ENCODE measurements at places on chromosomes 4 and X.

DNA sequence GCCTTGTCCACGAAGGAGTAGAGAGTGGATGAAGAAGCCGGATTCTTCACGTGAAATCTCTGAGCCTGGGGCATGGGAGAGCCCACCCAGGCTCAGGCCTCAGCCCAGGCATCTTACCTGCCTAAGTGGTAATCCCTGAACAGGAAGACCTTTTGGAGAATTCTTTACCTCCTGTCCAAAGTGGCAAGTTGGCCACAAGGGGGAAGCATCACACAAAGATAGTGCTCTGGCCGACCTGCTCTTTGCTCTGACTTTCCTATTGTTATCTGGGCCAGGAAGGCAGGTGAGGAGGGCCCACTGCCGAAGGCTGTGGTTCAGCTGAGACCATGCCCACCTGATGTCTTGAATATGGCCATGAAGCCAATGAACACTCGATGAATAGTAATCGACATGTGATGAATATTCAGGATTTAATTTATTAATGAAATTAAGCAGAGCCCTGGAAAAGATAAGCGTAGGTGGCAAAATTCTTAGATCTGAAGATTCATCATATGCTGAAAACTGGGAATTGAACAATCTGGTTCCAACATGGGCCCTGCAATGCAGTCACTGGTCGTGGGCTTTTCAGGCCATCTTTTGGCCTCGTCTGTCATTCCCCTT lies 93.8 kb downstream of the PDGFRA start:
- no peak for DNase-seq

GRCh38 chr4:40626183-40626990 lies 3.3 kb downstream of the RBM47 start:
- no peak for DNase-seq

DNA sequence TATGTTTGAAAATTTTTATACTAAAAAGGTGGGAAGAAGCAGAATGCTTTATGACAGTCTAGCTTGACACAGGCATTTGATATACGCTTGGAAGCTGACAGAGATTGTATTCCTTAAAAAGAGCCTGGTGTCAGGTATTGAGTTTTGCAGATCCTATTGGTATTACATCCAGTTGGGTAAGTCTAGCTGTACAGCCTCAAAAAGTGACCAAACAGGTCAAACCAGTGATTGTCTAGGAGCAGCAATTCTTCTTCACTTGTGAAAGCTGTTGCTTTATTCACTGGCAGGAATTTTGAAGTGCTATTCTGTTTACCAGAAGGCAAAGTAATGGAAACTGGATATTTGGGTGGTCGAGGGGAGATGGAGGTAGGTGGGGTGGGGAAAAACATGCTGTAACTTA lies 77.5 kb downstream of the UCHL1 start:
- no peak for DNase-seq

- peak; percentile 27 for DNase-seq
These were observed 253.5 kb upstream of the GATB start for GRCh38 chr4:152014280-152014679.

- DNase-seq, result no peak
These were observed 63.2 kb downstream of the SEPSECS start for GRCh38 chr4:25096981-25097443.

DNA sequence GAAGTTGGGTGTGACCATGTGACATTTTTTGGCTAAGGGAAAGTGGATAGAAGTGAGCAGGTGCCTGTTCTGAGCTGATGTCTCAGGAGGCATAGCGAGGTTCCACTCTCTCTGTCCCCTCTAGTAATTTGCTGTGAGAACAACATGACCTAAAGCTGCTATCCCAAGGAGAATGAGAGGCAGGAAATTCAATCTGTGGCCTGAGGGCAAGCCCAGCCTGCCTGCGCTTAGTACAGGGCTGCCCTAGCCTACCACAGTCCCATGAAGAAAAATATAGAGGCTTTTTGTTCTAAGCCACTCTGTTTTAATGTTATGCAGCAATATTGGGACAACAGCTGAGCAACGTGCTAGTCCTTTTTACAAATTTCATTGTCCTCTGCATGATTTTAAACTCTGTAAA lies 193.1 kb downstream of the LDB2 start:
- no peak for DNase-seq

GRCh38 chrX:9940421-9940820 lies 26.7 kb upstream of the CLDN34 start:
- DNase-seq, result no peak

- no peak for DNase-seq
These were observed 30.4 kb upstream of the CHRDL1 start for GRCh38 chrX:110825972-110826371.

DNA sequence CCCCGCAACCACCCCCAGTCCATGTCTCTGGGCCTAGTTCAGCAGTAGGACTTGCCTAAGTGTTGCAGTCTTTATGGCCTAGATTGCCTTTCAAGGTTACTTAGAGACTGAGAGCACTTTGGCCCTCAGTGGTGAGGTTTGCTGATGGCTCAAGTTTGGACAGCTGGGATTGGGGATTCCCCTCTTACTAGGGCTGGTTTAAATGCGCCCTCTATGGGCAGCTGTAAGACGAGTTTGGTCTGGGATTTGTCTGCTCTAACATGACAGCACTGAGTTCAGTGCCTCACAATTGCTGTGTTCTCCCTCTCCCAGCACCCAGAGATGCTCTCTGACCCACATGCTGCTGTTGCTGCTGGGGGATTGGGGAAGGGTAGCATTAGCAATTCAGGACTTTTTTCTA lies 23.1 kb downstream of the DACH2 start:
- no peak for DNase-seq

DNA sequence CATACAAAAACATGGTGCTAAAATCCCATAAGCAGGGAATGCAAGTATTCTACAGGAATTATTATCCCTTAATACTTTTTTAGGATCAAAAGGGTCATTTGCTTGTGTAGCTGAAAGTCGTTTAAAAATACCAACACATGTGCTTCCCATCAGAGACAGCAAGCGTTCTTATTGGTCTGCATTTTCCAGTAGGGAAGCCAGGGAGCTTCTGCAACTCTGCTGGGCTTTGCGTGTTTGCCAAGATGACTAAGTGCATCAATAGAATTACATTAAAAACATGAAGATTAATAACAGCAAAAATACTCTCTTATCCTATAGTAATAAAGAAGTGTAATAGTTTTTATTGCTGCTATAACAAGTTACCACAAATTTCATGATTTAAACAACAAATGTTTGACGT lies 111.2 kb downstream of the QDPR start:
- no peak for DNase-seq

DNA sequence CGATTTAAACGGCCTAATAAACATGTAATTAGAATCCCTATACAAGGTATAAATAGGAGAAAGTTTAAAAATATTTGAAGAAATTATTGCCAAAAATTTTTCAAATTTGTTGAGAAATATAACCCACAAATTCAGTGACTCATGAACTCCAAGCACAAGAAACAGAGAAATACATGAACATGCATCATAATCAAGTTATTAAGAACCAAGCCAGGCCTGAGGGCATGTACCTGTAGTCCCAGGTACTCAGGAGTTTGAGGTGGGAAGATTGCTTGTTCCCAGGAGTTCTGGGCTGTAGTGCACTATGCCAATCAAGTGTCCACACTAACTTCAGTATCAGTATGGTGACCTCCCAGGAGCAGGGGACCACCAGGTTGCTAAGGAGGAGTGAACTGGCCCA lies 341.9 kb downstream of the CAMK2D start:
- no peak for DNase-seq

DNA sequence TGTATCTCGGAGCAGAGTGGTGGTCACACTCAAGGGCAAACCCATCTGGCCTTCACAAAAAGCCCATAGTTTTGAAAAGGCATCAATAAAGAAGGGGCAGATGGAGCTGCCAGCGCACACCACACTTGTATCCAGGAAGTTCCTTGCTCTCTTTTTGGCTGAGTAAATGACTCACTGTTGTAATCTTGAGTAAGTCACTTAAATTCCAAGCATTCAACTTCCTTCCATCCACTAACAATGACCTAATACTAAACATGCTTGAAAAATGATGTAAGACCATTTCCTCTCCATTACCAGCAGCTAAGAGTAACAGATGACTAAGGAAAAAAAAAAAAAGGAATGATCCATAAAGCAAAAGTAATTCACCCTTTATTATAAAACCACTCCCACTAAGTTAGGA lies 32.4 kb upstream of the MYOZ2 start:
- DNase-seq, result no peak

DNA sequence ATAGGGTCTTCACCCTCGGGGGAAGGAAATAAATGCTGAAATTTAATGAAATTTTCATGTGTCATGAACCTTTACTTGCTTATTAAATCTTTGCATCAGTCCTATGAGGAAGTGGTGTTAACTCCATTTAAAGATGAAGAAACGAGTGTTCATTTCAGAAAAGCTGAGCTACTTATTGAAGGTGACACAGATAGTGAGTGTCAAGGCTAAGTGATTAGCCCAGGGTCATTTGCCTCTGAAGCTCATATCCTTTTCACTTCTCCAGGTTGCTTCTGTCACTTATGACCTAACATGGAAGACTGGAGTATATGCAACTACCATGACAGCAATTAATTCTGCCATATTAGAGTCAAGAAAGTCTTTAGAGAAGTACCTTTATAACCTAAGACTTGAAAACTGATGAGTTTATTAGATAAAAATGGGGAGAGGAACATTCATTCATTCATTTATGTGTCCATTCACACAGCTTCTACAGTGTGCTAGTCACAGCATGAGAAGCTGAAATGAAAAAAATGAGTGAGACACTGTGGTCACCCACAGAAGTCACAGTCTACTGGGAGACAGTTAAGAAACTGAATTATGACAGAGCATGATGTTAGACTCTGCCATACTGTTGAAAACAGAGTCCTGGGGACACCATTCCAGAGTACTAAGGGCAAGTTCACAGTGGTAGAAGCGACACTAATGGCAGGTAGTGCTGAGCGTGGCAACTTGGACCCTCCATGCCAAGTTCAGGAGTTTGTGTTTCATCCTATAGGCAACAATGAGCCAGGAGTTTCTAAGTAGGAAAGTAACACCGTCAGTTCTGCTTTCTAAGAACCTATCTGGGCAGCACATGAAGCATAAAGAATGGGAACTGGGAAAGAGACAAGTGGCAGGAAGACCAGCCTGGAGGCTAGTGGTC lies 21.3 kb downstream of the ALPK1 start:
- no peak for DNase-seq

DNA sequence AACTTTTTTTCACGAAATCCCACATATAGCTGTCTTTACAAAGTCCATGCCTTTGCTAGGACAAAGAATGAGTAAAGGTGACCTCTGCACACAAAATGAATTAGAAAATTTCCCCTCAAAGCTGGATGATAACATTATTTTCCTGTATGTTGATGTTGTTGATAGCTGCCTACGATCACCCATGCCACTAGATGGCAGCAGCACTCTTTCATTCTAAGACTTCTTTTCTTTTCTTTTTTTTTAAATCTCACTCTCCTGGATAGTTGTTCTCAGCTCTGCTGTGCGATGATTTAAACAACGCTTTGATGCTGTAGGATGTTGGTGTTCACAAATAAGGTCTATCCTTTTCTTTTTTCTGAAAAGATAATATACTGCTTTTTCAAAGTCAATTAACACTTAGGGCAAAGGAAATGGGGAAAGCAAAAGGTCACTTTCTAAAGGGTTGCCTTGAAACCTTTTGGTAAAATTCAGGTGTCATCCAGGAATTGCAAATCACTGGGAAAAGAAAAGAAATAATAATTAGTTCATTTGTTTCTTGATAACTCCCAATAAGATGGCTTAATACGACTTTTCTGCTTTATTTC lies 266.8 kb downstream of the C4orf33 start:
- DNase-seq, result peak; percentile 31

- DNase-seq, result no peak
These were observed 139.9 kb downstream of the NDST3 start for GRCh38 chr4:118173956-118174725.

DNA sequence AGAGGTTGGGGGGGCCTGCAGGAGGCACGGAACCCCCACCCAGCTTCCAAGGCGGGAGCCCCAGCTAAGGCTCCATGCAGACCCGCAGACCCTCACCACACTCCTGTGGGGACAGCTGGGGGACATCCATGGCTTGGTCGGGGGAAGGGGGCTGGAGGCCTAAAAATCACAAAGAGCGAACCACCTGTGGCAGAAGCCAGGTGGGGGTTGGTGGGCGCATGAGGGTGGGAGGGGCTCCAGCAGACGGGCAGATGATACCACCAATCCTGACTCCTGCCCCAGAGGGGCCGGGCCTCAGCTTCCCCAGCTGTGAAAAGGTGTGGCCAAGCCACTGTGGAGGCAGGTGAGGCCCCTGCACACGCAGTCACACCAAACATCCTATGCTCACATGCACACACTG lies 111.6 kb downstream of the FAM53A start:
- DNase-seq, result no peak

DNA sequence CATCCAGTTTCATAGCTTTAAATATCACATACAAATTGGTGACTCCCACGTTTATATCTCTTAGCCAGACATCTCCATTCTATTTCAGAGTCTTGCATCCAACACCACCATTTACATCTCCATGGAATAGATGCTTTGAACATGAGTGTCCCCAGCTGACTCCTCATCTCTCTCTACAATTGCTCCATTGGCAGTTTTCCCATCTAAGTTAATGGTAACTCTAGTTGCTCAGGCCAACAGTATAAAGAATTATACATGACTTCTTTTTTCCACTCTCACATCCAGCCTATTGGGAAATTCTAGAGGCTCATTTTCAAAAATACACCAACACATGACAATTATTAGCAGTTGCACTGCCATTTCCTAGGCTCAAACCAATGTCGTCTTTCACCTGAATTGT lies 388.2 kb downstream of the STIM2 start:
- DNase-seq, result no peak

GRCh38 chr4:38958453-38959190 lies 73.6 kb downstream of the TMEM156 start:
- DNase-seq, result no peak

- DNase-seq, result no peak
These were observed 549.1 kb downstream of the ANKRD50 start for GRCh38 chr4:124163401-124163800.

DNA sequence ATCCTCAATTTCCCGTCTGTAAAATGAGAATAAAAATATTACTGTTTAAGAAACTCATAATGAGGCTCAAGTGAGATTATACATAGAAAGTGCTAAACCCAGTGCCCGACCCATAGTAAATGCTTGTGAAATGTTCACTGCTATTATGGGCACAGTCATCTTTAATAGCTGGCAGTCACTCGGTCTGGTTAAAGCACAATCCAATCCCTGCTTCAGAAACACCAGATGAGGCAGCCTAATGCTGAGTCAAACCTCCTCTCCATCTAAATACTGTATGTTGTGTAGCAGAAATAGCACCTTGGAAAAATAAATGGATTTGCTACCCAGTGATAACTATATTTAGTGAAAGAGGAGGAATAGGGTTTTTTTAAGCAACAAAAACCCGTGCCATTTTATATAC lies 14.5 kb downstream of the EVC2 start:
- DNase-seq, result no peak

- DNase-seq, result no peak
These were observed 998.8 kb downstream of the GLUD2 start for GRCh38 chrX:122046226-122046625.

GRCh38 chr4:140300271-140300970 lies 73.0 kb upstream of the SCOC start:
- no peak for DNase-seq

All from activated CD4-positive, alpha-beta T cell treated with anti-CD3 and anti-CD28 coated beads, Interleukin-2, amount 50 U/mL, for 24 hours (primary cell).